ENCODE measurements at places on chromosomes 2 and 18.

DNA sequence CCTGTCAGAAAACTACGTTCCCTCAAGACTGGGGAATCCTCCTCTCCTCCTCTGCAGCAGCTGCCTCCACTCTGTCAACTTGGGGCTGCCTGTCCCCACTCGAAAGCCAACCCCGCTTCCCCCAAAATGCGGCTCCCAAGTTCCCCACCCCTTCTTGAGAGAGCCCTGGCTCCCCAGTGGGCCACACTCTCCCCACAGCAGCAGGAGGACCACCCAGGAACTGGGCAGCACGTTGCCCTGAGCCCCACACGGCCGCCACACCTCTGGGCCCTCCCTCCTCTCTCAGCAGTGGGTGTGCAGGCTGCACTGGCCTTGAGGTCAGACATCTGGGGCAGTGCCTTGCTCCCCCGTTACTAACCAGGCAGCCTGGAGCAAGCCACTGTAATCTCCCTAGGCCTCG is 9.6 kb upstream of the TEX51 start:
- DNase-seq, result no peak

DNA sequence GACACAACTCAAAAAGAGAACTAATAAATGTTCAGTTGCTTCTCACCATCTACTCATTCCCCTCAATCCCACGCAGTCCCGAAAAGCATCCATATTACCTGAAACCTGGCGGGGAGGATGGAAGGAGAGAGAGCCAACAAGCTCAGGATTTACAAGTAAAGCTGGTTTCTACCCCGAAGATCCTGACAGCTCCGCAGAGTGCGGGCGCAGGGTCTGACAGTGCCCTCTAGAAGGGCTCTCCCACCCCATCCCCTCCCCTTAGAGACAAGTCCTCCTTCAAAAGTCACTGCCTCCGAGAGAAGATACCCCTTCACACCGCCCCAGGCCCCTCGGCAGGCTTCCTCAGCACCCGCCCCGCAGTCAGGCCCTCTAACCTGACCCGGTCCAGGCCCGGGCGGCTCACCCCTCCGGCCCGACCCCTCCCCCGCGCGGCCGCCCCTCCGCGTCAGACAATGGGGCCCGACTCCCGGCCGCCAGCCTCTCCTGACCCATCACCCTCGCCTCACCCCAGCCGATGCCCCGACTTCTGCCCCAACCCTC is 550 bp downstream of the RAB1A start:
- DNase-seq, result peak; percentile 14

- DNase-seq, result no peak
These were observed 194.0 kb upstream of the CYP26B1 start for GRCh38 chr2:72341639-72342038.

- DNase-seq, result no peak
These were observed 111.6 kb downstream of the DYNAP start for GRCh38 chr18:54702686-54703085.

GRCh38 chr2:110973262-110973661 is 147.5 kb upstream of the BCL2L11 start:
- DNase-seq, result no peak

- DNase-seq, result no peak
These were observed 216.7 kb downstream of the CTNNA2 start for GRCh38 chr2:79729532-79729931.

- no peak for DNase-seq
These were observed 39.9 kb downstream of the DNAH6 start for GRCh38 chr2:84556190-84556589.

- DNase-seq, result no peak
These were observed 12.2 kb downstream of the ASIC4 start for GRCh38 chr2:219526320-219527075.

GRCh38 chr2:46876741-46877384 is 38.7 kb downstream of the MCFD2 start:
- DNase-seq, result no peak

DNA sequence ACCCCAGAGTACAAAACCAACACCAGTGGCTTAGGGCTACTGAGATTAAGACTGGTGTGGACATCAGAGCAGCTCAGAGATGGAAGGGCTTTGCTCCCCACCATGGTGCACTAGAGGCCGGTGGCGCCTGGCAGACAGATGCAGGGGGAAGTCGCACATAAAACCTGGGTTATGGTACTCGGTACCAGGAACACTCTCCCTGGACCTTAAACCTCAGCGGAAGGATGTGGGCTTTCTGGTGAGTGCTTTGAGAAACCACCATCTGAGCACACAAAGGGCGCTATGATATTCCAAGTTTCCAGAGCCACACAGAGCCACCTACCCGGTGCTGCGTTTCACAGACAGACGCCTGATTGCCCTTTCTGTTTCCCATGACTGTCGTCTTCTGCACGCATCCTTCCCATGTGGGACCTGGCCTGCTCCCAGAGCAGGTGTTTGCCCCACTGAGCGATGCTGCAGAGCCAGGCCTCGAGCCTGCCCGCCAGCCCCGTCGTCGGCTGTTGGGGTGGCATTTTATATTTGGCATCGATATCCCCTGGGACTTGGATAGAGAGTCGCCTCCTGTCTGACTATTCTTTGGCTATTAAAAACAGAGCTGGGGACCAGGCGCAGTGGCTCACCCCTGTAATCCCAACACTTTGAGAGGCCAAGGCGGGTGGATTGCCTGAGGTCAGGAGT is 89.5 kb upstream of the ODC1 start:
- DNase-seq, result no peak

GRCh38 chr2:23541503-23542229 is 156.7 kb downstream of the KLHL29 start:
- DNase-seq, result no peak

DNA sequence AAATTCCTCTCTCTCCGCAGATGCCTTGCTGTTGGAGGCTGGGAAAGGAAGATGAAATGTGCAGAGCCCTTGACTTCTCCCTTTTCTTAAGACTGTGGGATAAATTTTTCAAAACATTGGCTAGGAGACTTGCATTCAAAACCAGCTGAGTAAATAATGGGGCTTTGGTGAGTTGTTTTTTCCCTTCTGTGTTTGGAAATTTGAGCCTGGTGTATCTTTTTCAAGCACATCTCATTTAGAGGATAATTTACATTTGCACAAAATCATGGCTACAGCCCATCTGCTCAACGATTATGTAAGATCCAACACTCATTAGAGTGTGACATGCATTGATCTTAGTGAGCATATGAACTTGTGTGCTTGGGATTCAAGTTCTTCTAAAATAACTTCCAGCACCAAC is 112.1 kb upstream of the ATP8B1 start:
- DNase-seq, result no peak

DNA sequence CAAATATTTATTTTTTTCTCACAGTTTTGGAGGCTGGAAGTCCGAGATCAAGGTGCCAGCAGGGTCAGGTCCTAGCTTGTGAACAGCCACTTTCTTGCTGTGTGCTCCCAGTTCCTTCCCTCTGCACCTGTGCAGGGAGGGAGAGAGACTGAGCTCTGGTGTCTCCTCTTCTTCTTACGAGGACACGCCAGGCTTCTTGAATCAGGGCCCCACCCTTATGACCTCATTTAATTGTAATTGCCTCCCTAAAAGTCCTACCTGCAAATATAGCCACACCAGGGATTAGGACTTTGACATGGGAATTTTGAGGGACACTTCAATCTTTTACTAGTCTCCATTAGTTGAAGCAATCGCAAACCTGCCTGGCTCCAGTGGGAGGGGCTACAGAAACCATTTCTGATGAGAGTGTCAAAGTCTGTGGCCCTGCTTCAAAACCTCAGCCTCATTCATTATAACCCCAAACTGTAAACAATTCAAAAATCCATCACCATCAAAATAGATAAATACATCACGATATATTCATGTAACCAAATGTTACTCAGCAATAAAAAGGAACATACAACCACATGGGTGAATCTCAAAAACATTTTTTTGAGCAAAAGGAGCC is 18.2 kb upstream of the SEH1L start:
- no peak for DNase-seq

DNA sequence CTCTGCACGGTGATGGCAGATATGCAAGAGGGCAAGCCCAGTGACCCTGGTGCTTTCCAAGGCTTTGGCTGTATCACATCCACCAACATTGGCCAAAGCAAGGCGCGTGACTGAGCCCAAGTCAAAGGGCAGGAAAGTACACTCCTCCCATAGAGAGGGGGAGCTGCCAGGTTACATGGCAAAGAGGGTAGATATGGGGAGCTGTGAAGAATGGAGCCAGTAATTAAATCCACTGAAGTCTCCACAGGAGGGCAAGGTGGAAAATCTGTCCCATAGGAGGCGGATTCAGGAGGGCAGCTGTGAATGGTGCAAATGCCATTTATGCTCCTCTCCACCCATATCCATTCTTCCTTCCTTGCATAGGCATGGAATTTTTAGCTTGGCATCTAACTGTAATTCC is 44.6 kb upstream of the THOC1 start:
- no peak for DNase-seq

DNA sequence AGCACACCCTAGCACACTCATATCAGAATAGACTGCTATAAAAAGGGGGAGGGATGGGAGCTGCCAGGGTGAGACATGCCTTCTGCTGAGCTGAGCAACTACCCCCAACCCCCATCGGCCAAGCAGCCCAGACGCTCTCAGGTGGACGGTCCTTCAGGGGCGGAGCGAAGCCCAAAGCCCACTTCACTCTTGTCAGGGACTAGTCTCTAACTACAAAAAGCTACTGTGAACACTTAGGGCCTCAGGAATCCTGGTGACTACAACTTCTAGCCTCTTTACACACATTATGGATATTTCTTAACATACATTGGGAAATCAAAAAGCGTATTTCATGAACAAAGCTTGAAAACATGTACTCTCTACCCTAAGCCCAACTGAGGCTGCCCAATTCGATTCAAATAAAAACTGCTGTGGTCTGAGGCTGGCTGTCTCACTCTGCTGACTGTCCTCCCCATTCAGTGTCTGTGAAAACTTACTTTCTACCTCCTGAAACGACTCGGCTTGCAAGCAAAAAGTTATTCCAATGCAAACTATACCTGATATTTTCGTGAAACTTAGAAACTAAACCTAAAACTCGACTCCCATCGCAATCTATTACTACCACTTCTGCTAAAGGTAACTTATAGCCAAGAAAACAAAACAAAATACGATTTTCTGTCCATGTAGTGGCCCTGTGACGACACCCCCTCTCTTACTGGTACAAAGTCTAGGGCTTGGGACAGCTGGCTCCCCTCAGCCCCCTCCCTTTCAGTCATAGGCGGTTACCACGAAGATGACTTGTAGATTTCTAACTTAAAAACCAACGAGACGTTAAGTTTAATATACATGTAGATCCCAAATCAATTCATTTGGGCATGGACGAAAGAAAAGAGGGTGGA is 1.2 kb downstream of the SERTAD2 start:
- DNase-seq, result no peak

GRCh38 chr18:29547626-29548025 is 1370.7 kb upstream of the CDH2 start:
- no peak for DNase-seq

- no peak for DNase-seq
These were observed 449.2 kb upstream of the DCC start for GRCh38 chr18:51890762-51891161.
